Right renal cortex interstitium (tissue), 3 donors: ENCODE measurements at places on chromosomes 2 and 18.

GRCh38 chr2:12059616-12060441, 313.4 kb downstream of the LPIN1 start:
- DNase-seq, result no peak

DNA sequence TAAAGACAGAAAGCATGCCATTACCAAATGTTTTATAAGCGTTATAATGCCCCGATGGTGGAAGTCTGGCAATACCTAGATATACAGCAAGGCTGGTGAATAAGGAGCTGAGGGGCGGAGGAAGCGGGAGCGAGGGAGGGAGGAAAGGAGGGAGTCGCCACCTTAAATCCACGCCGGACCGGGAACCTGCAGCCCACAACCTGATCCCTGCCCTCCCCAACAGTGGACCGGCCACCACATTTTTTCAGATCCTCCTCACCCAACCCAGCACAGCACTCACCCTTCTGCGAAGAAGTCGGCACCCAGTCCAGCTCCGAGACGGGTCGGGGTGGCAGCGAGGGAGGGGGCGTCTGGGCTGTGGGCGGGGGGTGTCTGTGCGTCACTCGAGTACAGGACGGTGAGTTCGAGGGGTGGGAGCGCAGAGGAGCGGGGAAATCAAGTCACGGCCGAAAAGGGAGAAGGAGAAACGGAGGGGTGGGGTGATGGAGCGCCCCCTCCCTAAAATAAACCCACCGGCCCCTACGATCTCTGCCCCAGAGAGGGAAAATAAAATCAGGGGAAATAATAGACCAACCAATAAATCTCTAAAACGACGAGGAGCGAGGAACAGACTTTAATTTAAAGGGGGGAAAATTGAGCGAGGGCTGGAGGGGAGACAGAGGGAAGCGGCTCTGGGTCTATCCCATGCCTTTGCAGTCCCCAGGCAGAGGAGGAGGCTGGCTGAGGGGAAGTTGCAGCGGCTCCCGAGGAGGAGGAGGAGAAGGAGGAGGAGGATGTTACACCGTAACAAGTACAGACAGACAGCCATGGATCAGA, 96.5 kb upstream of the SERTAD2 start:
- DNase-seq, result no peak

GRCh38 chr2:216664593-216665034, 30.7 kb downstream of the IGFBP5 start:
- DNase-seq, result no peak

GRCh38 chr18:34817636-34818035, 107.5 kb downstream of the DTNA start:
- DNase-seq, result no peak

DNA sequence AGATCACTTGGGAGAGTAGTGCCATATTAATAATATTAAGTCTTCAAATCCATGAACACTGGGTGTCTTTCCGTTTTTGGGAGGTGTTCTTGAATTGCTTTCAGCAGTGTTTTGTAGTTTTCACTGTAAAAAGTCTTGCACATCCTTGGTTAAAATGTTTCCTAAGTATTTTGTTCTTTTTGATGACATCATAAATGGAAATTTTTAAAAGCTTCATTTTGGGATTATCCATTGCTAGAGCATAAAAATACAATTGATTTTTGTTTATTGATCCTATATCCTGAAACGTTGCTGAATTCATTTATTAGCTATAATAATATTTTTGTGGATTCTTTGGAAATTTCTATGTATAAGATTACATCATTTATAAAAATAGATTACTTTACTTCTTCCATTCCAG, 96.8 kb downstream of the ARHGEF4 start:
- DNase-seq, result no peak

- no peak for DNase-seq
These were observed 36.3 kb downstream of the BMP10 start for GRCh38 chr2:68834737-68835376.

DNA sequence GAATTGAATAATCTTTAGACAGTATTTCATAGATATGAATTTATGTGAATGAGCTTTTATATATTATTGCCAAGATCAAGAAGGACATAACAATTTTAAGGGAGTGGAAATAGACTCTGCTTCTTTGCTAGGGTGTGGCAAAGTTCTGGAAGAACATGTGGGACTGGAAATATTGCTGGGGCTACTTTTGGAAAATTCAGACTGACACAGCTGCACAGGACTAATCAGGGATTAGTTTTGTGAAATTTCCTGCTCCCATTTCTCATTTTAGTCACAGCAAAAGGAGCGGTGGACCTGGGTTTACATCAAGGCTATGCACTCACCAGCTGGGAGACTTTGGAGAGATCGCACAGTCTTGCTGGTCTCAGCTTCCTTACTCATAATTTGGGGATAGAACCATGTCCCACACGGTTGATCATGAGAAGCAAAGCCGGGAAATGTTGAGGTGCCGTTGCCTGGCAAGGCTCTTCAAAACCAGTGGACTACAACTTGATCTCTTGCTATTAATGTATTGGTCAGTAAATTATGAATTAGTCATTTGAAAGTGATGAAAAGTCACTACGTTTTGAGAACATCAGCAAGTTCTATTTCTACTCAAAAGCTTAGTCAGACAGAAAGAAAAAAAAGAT, 42.4 kb downstream of the IL1RL2 start:
- no peak for DNase-seq

DNA sequence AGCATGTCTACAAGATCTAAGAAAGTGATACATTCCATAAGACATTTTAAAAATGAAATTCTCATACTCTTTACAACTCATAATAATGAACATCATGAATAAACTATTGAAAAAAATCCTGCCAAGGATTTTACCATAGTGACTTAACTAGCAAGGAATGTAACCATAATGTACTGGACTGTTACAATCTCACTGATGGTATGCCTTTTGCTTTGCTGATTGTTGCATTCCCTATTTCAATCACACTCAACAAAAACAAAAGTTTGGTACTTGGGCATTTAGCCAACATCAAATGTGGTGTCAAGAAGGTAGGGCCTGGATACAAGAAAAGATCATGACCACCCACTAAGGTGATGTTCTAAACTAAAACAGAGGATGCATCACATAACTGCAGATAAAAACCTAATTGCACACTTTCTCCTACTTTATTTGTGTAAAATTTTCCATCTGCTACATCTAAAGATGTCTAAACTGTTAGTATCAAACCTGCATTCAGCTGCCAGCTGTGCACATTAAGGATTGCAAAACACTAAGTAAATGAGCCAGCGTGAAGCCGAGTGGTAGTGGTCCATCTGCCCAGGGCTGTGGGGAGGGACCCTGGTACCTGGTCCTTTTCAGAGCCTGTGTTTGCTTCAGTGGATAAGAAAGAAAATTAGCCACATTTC, 564.4 kb downstream of the ZEB2 start:
- no peak for DNase-seq

- no peak for DNase-seq
These were observed 77.3 kb downstream of the TEX51 start for GRCh38 chr2:126975671-126976655.
